ENCODE measurements at places on chromosomes 6 and 20.

GRCh38 chr6:80622641-80623040, 516.2 kb downstream of the BCKDHB start:
- no peak for DNase-seq

DNA sequence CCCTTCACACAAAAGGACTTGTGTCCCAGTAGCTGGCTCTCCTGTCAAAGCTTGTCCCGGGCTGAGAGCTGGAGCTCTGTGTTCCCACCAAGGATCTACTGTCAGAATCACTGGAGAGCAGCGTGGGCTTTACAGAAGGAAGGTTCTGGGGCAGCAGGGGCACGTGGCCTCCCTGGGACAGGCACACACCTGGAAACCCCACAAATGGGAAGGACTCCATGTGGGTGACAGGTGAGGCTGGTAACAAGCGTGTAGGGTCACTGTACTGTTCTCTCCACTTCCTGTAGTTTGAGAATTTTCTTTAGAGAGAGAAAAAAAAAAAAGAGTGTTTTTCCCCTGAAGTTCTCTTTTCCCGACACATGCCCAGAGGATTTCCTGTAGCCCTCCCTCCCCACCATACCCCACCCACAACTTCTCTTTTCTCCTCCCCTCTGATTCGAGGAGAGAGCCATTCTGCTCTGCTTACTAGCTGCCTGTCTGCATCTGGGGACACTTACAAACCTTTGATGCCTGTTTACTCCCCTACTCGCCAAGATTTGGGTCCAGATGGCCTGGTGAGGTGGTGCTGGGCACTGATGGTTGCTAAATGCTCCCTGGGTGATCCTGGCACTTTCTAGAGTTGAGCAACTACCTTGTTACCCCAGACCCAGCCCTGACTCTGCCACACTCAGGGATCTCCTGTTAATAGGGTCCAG, 84.1 kb upstream of the SIRPA start:
- DNase-seq = no peak

GRCh38 chr20:53294804-53295203, 298.8 kb downstream of the ZNF217 start:
- DNase-seq = no peak

- no peak for DNase-seq
Measured at GRCh38 chr6:11331111-11331510, 98.6 kb upstream of the NEDD9 start.

- DNase-seq = no peak
Measured at GRCh38 chr6:82257088-82257774, 9.7 kb upstream of the IBTK start.

- DNase-seq = no peak
Measured at GRCh38 chr6:51494342-51494741, 593.1 kb downstream of the PKHD1 start.

GRCh38 chr6:143050509-143050908, 10.2 kb upstream of the AIG1 start:
- no peak for DNase-seq

GRCh38 chr20:17928633-17929311, 39.8 kb downstream of the SNX5 start:
- no peak for DNase-seq

DNA sequence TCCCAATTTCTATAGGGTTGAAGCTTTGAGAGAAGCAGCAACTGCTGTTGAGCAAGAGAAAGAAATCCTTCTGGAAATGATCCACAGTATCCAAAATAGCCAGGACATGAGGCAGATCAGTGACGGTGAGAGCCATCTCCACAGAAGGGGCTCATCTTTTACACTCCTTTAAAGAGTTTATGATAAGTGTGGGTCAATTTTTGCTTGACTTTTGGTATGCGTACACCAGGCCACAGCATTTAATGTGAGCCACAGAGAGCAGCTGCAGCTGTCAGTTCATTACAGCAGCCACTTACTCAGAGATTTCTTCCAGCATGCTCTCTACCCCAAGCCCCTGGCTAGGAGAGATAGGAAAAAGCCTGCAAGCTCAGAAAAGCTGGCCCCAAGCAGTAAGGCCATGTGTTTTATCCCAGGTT, 9.9 kb downstream of the BAG2 start:
- DNase-seq = no peak

DNA sequence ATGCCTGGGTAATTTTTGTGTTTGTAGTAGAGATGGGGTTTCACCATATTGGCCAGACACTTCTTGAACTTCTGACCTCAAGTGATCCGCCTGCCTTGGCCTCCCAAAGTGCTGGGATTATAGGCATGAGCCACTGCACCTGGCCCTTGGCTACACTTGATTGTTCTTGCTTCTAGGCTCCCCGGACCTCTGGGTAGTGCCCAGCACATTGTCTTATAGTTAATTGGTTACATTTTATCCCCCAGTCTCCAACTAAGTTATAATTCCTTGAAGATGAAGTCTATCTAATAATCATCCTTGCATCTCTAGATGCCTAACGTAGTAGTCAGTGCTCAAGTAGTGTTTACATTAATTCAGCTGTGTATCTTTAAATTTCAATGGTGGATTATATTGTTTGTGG, 11.8 kb downstream of the SMPDL3A start:
- no peak for DNase-seq

GRCh38 chr6:2857185-2857579, 15.5 kb upstream of the SERPINB1 start:
- DNase-seq = no peak

GRCh38 chr20:2603816-2604505, 48.5 kb upstream of the NOP56 start:
- DNase-seq = no peak

GRCh38 chr6:53584726-53585125, 39.8 kb upstream of the GCLC start:
- DNase-seq = no peak

GRCh38 chr20:34705397-34706301, 1.5 kb downstream of the TP53INP2 start:
- no peak for DNase-seq

- no peak for DNase-seq
Measured at GRCh38 chr6:100404051-100404450, 60.7 kb downstream of the SIM1 start.

- peak; percentile 52 for DNase-seq
Measured at GRCh38 chr6:30411515-30412207, 66.7 kb downstream of the RPP21 start.

DNA sequence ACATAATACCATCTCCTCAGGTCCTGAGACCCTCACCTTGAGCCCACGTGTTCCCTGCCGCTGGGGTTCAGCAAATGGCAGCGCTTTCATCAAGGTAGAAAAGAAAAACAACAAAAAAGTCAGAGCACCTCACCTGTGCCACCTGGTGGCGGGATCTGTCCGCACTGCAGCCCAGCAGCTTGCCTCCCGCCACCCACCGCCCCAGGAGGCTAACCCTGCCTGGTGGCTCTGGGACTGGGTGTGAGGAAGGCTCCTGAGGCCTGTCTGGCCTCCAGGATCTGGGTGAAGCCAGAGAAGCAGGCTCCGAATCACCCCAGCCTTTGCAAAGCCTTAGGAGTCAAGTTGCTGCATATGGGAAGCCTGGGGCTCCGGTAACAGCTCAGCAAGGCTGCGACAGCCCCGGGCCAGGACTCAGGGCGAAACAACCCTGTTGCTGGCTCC, 270.8 kb downstream of the BMP7 start:
- no peak for DNase-seq

DNA sequence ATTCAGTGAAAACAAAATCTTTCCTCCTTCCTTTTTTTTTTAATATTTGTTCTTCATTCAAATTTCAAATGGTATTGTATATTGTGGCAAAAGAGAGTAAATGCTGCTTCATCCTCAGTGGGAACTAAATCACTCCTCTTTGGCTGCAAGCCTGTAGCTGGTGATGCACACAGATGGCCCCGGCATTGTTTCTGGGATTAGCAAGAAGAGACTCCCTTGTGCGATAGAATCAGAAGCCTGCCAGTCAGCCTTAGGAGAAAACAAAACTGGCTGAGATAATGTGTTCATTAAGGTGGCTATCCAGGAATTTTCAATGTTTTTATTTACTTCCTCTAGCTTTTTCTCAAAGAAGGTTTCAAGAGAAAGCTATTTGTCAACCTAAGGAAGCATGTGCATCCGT, 20.7 kb upstream of the ELOVL2 start:
- DNase-seq = no peak

DNA sequence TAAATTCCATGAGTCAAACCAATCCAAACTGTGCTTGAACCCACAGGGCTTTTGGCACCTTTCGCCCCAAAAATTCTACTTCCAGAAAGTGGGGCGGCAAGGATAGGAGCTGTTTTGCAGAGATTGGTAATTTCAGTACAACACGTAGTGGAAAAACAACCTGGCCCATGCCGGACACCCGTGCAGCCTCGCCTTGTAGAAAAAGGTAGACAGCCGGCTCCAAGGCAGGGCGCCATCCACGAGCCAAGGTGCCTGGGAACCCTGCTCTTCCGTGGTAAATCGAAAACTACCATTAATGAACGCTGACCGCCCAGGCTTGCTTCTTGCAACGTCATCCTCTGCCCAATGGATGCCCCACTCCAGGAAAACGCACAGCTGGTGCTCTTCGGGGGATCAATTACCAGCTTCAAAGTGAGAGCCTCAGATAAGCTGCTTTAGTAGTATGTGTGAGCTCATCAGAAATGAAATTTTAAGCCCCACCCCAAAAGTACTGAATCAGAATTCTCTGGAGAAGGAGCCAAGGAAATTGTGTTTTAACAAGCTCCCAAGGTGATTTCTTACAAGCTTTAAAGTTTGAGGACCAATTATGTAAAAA, 1.8 kb downstream of the OOEP start:
- no peak for DNase-seq

DNA sequence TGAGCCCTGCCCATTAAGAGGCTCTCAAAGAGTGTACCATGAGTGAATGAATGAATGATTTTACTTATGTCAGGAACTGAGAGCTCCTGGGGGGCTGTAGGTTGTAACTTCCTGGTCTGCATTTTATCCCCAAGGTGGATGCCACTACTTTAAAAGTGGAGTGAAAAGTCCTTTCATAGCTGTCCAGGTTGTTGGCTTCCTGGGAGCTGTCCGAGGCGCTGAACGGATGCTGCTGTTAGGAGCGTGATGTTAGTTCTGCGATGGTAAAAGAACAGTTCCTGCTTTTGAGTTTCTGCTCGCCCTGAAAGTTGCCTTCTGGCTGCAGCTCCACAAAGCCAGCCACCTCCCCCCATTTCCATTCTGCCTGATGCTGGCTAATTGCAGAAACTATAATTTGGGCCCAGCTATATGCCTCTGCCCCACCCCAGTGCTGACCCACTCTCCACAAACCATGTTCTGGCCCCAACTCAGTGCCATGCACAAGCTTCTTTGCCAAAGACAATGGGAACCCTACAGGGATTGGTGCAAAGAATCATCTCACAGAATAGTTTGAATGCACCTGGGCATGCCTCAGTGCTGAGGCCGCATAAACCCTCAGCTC, 330.9 kb upstream of the CDH4 start:
- peak; percentile 6 for DNase-seq
